ENCODE measurements at places on chromosomes 2 and 18. TPM values are rescaled to one million over a fixed set of nuclear protein-coding genes. Genes with fewer than 3 reads are reported as not detected.

- no peak overlapping the region for H3K27ac ChIP-seq
- H3K27me3 ChIP-seq = no peaks in the 10 kb centered on the region
- no peak for DNase-seq
- no peaks in the 10 kb centered on the region for H3K4me1 ChIP-seq
These were observed 214.9 kb upstream of the CHST9 start for GRCh38 chr18:27400001-27400400.

GRCh38 chr18:23406271-23406787 is 46.8 kb upstream of the RIOK3 start:
- no peak for DNase-seq
- H3K4me3 ChIP-seq = no peak overlapping the region
- H3K4me1 ChIP-seq = peaks cover 21% of the 10 kb centered on the region
- H3K27ac ChIP-seq = peak overlapping the region; percentile 34
- H3K36me3 ChIP-seq = no peaks in the 10 kb centered on the region

DNA sequence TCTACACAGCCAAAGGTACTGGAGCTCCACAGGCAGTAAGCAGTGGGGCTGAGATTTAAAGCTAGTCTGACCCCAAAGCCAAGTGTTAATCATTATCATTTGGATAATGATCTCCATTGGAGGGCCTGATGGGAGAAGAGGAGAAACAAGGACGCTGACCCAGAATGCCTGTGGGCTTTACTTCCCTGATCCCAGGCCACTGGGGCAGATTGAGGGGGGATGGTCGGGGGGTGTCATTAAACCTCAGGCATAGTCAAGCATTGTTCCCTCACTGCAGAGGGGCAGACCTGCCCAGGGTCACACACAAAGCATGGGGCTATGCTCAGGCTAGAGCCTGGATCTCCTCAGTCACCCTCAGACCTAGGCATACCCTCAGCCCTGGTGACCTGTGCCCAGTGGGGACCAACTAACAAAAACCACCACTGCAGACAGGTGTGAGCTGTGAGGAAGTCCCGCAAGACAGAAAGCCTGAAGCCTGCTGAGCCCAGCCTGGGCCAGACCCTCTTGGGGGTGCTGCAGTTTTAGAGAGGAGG is 53.4 kb downstream of the SDC1 start:
- H3K27me3 ChIP-seq = no peaks in the 10 kb centered on the region
- no peak for DNase-seq
- no peaks in the 10 kb centered on the region for H3K4me1 ChIP-seq
- H3K36me3 ChIP-seq = no peaks in the 10 kb centered on the region
- no peak overlapping the region for H3K27ac ChIP-seq
- H3K4me3 ChIP-seq = no peak overlapping the region

DNA sequence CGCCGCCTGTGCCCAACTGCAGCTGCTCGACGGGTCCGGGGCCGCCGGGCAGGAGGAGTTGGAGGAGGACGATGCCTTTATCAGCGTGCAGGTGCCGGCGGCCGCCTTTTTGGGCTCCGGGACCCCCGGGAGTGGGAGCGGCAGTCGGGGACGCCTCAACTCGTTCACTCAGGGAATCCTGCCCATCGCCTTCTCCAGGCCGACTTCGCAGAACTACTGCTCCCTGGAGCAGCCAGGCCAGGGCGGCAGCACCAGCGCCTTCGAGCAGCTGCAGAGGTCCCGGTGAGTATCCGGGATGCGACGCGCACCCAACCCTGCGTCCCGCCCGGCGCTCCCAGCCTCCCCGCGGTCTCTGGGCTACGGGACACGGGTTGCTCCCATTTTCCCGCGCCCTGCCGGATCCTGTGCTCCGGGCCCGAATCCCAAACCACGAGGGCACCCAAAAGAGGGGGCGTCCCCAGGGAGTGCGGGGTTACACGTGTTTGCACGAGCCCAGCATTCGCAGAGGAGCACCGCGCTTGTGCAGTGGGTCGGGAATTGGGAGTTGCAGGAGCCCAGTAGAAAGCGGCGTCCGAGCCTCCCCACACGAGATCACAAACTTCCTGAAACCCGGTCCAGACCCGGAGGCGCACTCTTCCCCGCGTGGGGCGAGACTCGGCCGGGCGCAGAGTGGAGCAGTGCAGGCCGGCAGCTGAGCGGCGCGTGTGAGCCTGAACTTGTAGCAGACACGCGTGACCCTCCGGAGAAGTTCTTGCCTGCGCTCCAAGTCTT is 1.2 kb downstream of the CABLES1 start:
- no peak overlapping the region for H3K27ac ChIP-seq
- H3K36me3 ChIP-seq = no peaks in the 10 kb centered on the region
- H3K4me3 ChIP-seq = peak overlapping the region; percentile 52
- peaks cover 23% of the 10 kb centered on the region for H3K4me1 ChIP-seq

- peaks cover 60% of the 10 kb centered on the region for H3K27me3 ChIP-seq
- DNase-seq = peak; percentile 80
- no peaks in the 10 kb centered on the region for H3K4me1 ChIP-seq
- no peak overlapping the region for H3K27ac ChIP-seq
These were observed 4.8 kb downstream of the TMEM200C start for GRCh38 chr18:5890331-5891183.

GRCh38 chr2:165074323-165074722 is 119.0 kb upstream of the SLC38A11 start:
- DNase-seq = no peak
- H3K4me1 ChIP-seq = no peaks in the 10 kb centered on the region
- H3K27me3 ChIP-seq = no peaks in the 10 kb centered on the region
- H3K27ac ChIP-seq = no peak overlapping the region
- H3K4me3 ChIP-seq = no peak overlapping the region

DNA sequence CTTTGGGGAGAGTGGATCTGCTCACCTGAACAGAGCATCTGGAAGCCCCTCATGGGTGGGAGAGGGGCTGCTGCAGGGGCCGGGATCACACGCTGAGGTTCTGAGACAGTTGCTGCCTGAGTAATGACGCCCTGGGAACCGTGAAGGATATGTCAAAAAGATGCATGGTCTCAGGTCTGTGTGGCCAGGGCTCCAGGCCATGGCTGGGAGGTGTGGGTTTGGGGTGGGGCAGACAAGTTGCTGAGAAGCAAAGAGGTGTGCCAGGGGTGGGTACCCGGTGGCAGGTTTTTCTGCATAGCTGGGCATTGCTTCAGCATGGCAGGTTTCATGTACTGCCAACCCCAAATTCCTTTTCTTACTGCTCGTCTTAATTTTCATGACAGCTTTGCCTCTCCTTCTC is 133.5 kb downstream of the RPIA start:
- H3K27ac ChIP-seq = no peak overlapping the region

- H3K4me1 ChIP-seq = no peaks in the 10 kb centered on the region
- H3K27me3 ChIP-seq = no peaks in the 10 kb centered on the region
- no peak for DNase-seq
- H3K36me3 ChIP-seq = no peaks in the 10 kb centered on the region
These were observed 214.5 kb downstream of the TMEM182 start for GRCh38 chr2:102975996-102976975.

GRCh38 chr2:148994341-148994740 is 44.2 kb upstream of the LYPD6B start:
- no peak for DNase-seq
- no peaks in the 10 kb centered on the region for H3K4me1 ChIP-seq
- no peak overlapping the region for H3K27ac ChIP-seq
- H3K4me3 ChIP-seq = no peak overlapping the region
- H3K36me3 ChIP-seq = no peaks in the 10 kb centered on the region
- no peaks in the 10 kb centered on the region for H3K27me3 ChIP-seq

DNA sequence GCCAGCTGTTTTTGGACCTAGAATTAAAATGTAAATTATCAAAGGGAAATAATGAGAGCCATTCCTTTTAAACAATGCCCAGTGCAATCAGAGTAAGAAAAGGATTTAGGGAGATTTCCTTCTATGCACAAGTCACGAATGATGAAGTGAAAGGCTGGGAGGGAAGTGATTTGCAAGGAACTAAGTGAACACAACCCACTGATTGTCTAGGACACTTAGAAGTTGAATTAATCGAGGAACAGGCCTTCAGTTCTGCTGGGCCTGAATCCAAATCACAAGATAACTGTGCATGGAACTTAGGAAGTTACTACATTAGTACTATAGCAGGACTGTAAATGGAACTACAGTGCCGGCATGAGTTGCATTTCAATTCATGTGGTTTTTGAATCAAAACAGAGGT is 17.7 kb downstream of the MAP2 start:
- no peak overlapping the region for H3K4me3 ChIP-seq
- no peak for DNase-seq
- no peaks in the 10 kb centered on the region for H3K27me3 ChIP-seq

GRCh38 chr2:215904101-215904500 is 109.2 kb downstream of the MREG start:
- DNase-seq = no peak
- no peaks in the 10 kb centered on the region for H3K4me1 ChIP-seq
- no peaks in the 10 kb centered on the region for H3K27me3 ChIP-seq
- no peak overlapping the region for H3K4me3 ChIP-seq

DNA sequence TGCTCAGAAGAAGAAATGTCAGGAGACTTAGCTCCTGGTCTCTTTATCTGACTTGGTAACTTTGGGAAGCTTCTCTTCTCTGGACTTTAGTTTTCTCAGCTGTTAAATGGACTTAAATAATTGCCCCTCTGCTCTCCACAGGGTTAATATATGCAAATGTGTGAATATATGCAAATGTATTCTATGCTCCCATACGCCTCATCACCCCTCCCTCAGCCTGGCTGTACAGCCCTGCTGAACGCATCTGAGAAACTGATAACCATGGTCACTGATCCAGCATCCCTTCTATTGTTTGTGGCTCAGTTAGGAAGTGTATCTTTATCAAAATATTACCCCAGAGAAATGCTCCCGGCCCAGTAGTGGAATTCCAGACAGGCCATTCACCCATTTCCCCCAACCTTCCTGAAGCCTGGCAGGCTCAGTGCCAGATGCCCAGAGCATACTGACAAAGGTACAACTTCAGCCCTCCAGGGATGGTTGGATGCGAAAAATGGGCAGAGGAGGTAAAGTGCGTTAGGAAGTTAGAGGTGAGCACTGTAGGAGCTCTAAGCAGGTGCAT is 103.4 kb downstream of the DYSF start:
- no peak overlapping the region for H3K4me3 ChIP-seq
- H3K27me3 ChIP-seq = no peaks in the 10 kb centered on the region
- H3K4me1 ChIP-seq = no peaks in the 10 kb centered on the region
- H3K27ac ChIP-seq = no peak overlapping the region
- H3K36me3 ChIP-seq = peaks cover 87% of the 10 kb centered on the region
- no peak for DNase-seq

GRCh38 chr2:102764083-102764482 is 2.3 kb downstream of the TMEM182 start:
- H3K27me3 ChIP-seq = no peaks in the 10 kb centered on the region
- H3K4me3 ChIP-seq = no peak overlapping the region
- no peaks in the 10 kb centered on the region for H3K36me3 ChIP-seq
- H3K27ac ChIP-seq = no peak overlapping the region

DNA sequence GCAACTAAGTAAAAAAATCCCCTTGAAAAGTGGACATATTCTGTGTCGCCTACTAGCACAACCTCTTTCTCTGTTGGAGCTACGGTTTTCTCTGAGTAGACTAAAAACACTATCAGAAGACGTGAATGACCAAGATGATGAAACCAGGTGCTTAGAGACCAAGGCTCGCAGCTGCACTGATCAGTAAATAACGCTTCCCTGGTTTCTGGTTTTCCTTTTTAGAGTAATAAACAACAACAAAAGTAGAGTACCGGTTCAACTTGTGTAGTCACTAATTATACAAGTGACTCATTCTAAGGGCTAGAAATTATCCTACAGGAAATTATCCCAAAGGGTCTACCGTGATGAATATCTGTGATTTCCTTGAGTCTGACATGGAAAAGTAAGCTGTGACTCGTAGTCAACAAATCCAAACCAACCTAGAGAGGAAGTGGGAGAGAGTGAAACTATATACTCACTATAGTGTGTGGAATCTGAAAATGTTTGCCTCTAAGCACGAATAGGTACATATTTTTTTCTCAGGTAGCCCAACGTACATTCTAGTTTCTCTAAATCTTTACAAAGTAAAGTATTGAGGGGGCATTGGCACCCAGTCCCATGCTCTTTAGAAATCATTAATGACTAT is 17.8 kb downstream of the RASGRP3 start:
- H3K27me3 ChIP-seq = no peaks in the 10 kb centered on the region
- H3K4me1 ChIP-seq = peaks cover 78% of the 10 kb centered on the region

DNA sequence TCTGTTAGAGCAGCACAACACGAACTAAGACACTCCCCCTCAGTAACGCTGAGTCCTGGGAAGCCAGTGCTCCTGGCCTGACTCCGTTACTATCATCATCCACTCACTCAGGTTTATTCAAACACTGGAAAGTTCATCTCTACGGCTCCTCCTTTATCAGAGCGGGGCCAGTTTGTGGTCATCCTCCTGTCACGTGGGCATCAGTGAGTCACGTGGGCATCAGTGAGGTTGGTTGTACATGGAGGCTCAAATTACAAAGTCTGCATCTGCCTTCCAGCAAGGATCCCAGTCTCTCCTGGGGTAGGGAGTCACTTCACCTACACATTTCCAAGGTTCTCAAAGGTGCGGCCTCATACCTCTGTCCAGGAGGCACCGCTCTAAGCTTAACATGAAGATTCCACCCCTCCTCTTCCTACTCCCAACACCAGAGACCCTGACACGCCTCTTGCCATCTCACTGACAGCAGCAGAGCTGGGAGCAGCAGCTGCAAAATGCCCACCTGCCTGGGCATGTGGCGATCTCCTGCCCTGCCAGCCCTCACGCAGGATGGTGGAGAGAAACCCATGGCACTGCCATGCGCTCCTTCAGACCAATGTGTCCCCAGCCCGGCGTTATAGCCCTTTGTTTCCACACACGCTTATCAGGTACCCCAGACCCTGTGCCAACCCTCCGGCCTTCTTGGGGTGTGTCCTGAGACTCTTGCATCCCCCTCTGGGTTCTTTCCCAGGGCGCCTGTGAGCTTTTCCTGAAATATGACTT is 99.2 kb upstream of the PTPRM start:
- H3K4me1 ChIP-seq = no peaks in the 10 kb centered on the region
- no peak overlapping the region for H3K4me3 ChIP-seq
- DNase-seq = no peak
- no peaks in the 10 kb centered on the region for H3K27me3 ChIP-seq
- no peak overlapping the region for H3K27ac ChIP-seq

GRCh38 chr2:127683757-127684156 is 8.4 kb upstream of the LIMS2 start:
- H3K36me3 ChIP-seq = no peaks in the 10 kb centered on the region
- peaks cover 27% of the 10 kb centered on the region for H3K4me1 ChIP-seq
- H3K4me3 ChIP-seq = no peak overlapping the region
- no peak overlapping the region for H3K27ac ChIP-seq

GRCh38 chr18:47898696-47899095 is 31.8 kb downstream of the SMAD2 start:
- no peaks in the 10 kb centered on the region for H3K27me3 ChIP-seq
- DNase-seq = no peak
- H3K4me1 ChIP-seq = peaks cover 36% of the 10 kb centered on the region
- H3K36me3 ChIP-seq = no peaks in the 10 kb centered on the region
- H3K27ac ChIP-seq = no peak overlapping the region
- no peak overlapping the region for H3K4me3 ChIP-seq

Gene AGAP1
- total RNA-seq = 16.7 TPM

Gene ID2
- 321 TPM for total RNA-seq

Gene CD226
- 43.7 TPM for total RNA-seq

Gene CFAP221
- 1.1 TPM for total RNA-seq

Gene ZC3H6
- total RNA-seq = 15.7 TPM

Gene REG3A
- not detected for total RNA-seq

Gene C1D
- total RNA-seq = 50.5 TPM
